ENCODE measurements at places on chromosomes 5 and 9. TPM values are rescaled to one million over a fixed set of nuclear protein-coding genes. Genes with fewer than 3 reads are reported as not detected.

GLDC gene
- total RNA-seq: not detected

MAN1B1 gene
- total RNA-seq: 93.4 TPM

LPAR1 gene
- 17.9 TPM for total RNA-seq

STXBP1 gene
- 16.6 TPM for total RNA-seq

IL31RA gene
- total RNA-seq: under 0.01 TPM

NUTM2F gene
- not detected for total RNA-seq

ADRA1B gene
- total RNA-seq: 13.7 TPM

UBE2QL1 gene
- total RNA-seq: not detected

SVEP1 gene
- total RNA-seq: 0.22 TPM

ARSB gene
- 5.5 TPM for total RNA-seq

CHD1 gene
- total RNA-seq: 36.8 TPM

RASEF gene
- 0.33 TPM for total RNA-seq

FREM1 gene
- 1.5 TPM for total RNA-seq

OBP2B gene
- total RNA-seq: not detected

FGFR4 gene
- total RNA-seq: 6.4 TPM

FOXD4 gene
- under 0.01 TPM for total RNA-seq

FYB1 gene
- total RNA-seq: not detected

RARS1 gene
- 186 TPM for total RNA-seq

KCTD16 gene
- total RNA-seq: 0.65 TPM

LEAP2 gene
- total RNA-seq: not detected

AP3B1 gene
- total RNA-seq: 69.6 TPM

IQGAP2 gene
- total RNA-seq: not detected

LOX gene
- 7.9 TPM for total RNA-seq

FBN2 gene
- total RNA-seq: 194 TPM

RNF183 gene
- not detected for total RNA-seq

UGCG gene
- 11.8 TPM for total RNA-seq

REEP2 gene
- total RNA-seq: 0.11 TPM

GHR gene
- total RNA-seq: 3.8 TPM

KIF4B gene
- under 0.01 TPM for total RNA-seq

GLRA1 gene
- not detected for total RNA-seq

SLC25A2 gene
- 0.39 TPM for total RNA-seq

ERAP2 gene
- 7.1 TPM for total RNA-seq

AGXT2 gene
- not detected for total RNA-seq

ENTPD2 gene
- total RNA-seq: not detected

PCDH1 gene
- total RNA-seq: 6.3 TPM

PCDHGA12 gene
- total RNA-seq: 6.7 TPM

Measured in placental epithelial cell (primary cell).